Stimulated activated CD4-positive, alpha-beta T cell treated with anti-CD3 and anti-CD28 coated beads, Interleukin-2, amount 100 ng/mL, for 48 hours (primary cell): ENCODE measurements at places on chromosomes 16 and 17.

DNA sequence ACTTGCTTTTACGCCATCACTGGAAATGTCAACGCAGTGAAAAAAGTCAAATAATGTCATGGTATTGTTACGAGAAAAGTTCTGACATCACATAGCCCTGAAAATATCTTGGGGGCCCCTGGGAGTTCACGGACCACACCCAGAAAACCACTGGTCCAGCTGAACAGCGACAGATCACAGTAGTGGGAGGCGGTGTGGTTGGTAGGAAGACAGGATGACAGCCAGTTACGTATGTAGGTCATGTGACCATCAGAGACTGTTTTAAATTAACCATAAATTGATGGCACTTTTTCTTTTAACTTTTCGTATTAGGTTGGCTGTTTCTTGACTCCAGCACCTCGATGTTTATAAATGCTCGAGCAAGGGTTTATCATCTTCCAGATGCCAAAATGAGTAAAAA, 11.9 kb downstream of the ERCC4 start:
- no peak for DNase-seq

DNA sequence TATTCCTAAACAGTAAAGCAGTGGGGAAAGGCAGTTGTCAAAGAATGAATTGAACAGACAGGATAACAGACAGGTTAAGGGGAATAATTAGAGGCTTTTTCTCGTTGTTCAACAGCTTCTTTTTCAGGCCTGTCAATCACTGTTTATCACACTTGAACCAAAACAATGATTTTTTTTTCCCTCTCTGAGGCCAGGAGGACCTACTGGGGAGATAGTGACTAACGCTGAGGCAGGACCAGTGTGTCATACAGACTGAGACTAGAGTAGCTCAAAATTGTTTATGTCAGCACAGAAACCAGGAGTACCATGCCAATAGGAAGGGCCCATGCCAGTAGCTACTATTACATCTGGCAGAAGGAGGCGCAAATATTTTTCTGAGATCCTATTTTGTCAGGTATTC, 41.3 kb upstream of the NLK start:
- no peak for DNase-seq

DNA sequence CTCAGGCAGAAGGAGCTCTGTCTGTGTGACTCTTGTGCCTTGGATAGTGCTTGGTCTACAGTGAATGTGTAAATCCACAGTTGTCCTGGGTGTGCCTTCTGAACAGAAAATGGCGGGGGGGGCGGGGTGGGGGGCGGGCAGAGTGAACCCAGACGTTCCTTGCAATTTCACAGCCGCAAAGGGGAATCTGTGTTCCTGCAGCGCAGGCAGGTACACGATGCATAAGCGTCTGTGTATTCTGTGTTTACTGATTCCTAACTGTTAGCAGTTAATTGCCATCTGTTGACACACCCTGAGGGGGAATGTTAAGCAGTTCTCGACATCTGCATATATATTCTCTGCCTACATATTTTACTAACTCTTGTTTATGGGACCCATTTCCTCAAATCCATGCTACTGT, 123.5 kb upstream of the ZFHX3 start:
- no peak for DNase-seq

DNA sequence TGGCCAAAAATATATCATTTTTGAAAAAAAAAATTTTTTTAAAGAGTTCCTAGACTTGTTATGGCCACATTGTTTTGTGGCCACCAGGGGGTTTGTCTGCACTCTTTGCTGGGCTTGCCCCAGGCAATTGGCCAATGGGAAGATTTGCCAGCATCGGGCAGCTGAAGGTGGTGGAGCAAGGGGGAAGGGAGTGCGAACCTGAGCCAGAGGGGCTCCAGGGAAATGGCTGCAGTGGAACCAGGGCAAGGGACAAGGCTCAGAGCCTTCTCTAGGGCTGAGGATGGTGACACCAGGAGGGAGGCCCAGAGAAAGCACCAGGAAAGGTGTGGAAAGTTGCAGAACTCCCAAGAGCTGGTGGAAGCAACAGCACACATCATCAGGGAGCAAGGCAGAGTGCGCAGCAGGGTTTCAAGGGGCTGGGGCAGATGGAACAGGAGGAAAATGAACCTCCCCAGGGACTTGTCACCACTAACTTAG, 15.5 kb upstream of the CMIP start:
- DNase-seq = no peak

DNA sequence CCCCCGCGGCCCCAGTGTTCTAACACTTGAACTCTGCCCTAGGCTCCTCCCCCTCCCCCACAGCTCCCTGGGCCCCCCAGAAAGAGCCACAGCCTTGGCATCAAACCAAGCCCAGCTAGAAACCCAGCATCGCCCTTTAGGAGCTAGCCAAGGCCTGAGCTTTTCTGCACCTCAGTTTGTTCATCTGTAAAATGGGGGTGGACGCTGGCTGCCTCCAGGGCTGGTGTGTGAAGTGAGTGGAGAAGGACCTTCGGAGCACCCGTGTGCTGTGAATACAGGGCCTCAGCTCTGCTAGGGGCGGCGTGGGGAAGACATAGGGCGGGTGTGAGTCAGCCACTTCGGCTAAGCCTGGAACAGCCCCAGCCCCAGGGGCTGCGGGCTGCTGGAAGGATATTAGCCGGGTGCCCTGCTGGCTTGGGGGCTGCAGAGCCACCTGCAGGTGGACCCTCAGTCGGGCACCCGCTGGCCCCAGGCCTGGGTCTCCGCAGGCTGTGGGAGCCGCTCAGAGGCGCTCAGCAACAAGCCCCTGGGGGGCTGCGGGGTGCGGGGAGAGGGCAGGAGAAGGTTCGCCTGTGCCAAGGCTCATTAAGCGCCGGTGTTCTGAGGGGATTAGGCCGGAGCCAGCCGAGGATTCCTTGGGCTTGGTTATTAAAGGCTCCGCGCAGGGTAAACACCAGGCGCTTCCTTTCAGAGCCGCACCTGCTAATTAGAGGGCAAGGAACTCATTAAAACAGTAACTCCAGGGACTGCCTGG, 217.0 kb upstream of the CIBAR2 start:
- DNase-seq = no peak
